GM18507 (cell line): ENCODE measurements at places on chromosomes 5 and 9.

GRCh38 chr9:3508521-3509291, 17.1 kb downstream of the RFX3 start:
- no peak for DNase-seq

GRCh38 chr5:78404682-78405293, 44.4 kb downstream of the SCAMP1 start:
- DNase-seq: no peak

- DNase-seq: no peak
These were observed 169.2 kb downstream of the NR3C1 start for GRCh38 chr5:143234162-143234842.

- DNase-seq: no peak
These were observed 84.6 kb downstream of the GAPVD1 start for GRCh38 chr9:125346080-125346732.

DNA sequence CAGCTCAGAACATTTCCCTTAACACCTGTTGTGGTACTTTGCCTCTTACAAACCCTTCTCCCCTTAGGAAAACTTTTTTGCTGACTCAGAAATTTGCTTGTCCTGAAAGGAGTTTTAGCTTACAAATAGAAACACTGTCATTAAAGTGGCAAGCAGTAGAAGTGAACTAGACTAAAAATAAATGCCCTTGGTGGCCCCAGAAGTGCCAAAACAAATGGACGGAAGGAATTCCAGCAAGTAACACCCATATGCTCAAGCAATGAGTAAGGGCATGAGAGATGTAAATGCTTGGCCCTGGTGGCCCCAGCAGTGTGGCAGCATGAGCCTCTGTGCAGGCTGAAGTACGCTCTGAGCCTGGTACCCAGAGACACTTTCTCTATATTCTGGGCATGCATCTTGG, 8.6 kb downstream of the VLDLR start:
- DNase-seq: no peak

DNA sequence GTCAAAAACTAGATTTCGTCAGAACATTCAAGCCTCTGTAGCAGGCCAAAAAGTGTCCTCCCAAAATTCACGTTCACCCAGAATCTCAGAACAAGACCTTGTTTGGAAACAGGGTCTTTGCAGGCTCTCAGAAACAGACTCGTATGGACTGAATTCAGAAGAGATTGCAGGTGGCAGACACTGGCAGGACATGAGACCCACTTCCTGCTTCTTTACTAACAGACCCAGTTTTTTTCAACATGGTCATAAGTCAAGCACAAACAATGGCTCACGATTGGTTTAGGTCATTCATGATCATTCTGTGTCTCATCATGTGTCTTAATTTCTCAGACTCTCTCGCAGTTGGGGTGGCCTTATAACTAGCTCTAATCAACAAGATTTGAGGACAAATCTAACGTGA, 5.4 kb upstream of the TENT4A start:
- no peak for DNase-seq

GRCh38 chr5:77155179-77155785, 55.2 kb upstream of the PDE8B start:
- DNase-seq: no peak

GRCh38 chr5:96893342-96893741, 17.0 kb downstream of the ERAP2 start:
- no peak for DNase-seq

DNA sequence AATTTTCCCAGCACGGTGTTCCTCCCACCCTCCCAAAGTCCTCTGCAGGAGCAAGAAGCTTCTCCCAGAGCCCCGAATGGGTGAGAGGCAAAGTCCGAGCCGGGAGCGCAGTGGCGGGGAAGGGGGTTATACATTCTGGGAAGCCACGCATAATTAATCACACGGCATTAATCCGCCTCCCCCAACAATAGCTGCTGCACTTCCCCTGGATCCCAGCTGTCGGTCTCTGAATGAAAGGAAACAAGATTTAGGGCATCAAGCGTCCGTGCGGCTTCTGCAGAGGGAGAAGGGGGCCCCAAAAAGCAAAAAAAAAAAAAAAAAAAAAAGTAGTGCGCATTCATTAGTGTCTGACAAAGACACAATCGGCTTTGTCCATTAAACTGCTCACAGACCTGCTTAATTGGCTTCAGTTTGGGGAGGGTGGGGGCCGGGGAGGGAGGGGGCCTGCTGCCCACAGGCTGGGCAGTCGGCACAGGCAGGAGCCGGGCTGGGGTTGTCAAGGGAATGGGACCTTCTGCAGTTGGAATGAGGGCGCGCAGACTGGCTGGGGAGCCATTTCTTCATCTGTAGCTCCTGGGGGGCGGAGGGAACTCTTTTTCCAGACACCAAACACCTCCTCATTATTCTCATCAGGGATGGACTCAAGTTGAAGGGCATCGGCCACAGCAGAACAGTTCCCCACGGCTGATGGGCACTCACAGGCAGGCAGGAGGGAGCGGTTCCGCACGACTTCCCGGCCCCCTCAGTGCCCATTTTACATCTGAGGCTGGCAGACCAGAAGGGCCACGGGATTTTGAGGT, 3.4 kb downstream of the NOTCH1 start:
- no peak for DNase-seq

DNA sequence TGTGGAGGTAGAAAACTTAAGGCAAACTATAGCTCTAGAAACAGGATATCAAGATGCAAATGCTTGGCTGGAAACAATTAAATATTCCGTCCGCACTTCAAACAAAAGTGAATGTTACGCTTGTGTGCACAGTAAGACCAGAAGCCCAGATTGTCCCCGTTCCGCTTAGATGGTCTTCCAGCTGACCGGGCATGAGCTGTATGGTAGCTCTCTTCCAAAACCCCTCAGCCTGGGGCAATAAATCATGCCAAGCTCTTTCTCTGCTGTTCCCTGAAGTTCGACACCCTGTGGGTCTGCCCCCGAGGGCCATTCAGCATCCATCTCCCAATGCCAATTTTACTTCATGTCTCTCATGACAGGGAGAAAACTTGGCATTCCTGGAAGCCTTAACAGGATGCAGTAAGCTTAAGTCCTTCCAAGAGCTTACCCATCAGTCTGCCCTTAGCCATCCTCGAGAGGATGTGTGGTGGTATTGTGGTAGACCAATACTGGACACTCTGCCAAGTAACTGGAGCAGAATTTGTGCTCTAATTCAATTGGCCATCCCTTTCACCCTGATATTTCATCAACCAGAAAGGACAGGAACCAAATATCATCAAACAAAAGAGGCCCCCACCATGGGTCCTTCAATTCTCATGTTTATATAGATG, 70.7 kb upstream of the RANBP6 start:
- DNase-seq: no peak

DNA sequence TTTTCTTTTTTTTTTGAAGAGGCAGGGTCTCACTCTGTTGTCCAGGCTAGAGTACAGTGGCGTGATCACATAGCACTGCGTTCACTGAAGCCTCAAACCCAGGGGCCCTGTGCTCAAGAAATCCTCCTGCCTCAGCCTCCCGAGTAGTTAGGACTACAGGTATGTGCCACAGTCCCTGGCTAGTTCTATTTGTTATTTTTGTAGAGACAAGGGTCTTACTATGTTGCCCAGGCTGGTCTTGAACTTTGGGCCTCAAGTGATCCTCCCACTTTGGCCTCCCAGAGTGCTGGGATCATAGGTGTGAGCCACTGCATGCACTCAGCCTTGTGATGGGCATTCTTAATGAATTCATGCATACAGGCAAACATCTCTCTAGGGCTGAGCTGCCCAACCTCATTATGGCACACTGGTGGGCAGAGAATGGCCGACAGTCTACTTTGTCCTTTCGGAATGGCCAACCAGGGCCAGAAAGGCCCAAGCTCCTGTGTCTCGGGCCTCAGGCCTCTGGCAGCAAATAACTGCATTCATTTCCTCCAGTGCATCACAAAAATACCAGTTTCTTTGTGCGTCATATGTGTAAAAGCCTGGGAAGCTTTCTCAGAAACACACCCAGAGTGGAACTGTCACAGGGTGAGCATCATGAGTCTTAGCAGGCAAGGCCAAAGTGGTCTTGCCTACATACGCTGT, 27.2 kb downstream of the ANXA6 start:
- DNase-seq: no peak

- DNase-seq: no peak
These were observed 238.2 kb downstream of the CD180 start for GRCh38 chr5:66958201-66958979.

GRCh38 chr9:118785456-118785855, 583.8 kb downstream of the BRINP1 start:
- no peak for DNase-seq

- no peak for DNase-seq
These were observed 57.5 kb upstream of the TLX3 start for GRCh38 chr5:171251519-171251918.

DNA sequence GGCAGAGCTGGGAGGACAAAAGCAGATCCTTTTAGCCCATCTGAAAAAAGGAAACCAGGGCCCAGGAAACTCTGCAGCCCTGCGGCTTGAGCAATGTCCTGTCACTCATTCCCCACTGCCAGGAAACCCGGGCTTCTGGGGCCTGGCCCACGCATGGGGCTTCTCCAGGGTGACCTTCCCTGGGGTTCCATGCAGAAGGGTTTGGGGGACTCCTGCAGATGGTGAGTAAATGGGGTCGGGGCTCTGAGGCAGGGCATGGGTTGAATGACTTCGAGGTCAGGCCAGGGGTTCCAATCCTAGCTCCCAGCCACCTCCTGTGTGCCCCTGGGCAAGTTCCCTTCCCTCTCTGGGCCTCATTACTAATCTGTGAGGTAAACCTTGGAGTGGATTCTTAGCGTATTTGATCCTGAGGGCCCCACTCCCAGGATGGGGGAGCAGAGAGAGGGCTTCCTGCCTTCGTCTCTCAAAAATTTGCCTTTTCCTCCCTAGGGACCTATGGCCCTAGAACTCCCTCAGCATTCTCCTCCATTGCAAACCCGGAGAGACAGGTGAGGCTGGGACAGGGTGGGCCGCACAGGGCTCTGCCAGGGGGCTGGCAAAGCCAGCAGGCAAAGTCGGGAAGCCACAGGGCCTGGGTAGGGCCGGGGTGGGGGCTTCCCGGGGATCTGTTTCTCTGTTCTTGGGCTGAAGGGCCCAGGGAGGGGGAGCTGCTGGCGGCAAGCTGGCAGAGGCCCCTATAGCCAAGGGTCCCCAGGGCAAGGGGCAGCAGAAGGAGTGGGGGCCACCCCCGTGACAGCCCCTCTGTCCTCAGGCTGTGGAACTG, 25.8 kb downstream of the ADGRD2 start:
- DNase-seq: no peak

- DNase-seq: no peak
These were observed 217.5 kb downstream of the CDK5RAP2 start for GRCh38 chr9:120362446-120362845.

GRCh38 chr9:129685220-129685932, 19.9 kb downstream of the PRRX2 start:
- no peak for DNase-seq

- no peak for DNase-seq
These were observed 132.7 kb downstream of the MAPKAP1 start for GRCh38 chr9:125574126-125574877.

- DNase-seq: no peak
These were observed 219.9 kb upstream of the NREP start for GRCh38 chr5:111976705-111977435.

- no peak for DNase-seq
These were observed 582.6 kb downstream of the PSAT1 start for GRCh38 chr9:78879324-78880100.

DNA sequence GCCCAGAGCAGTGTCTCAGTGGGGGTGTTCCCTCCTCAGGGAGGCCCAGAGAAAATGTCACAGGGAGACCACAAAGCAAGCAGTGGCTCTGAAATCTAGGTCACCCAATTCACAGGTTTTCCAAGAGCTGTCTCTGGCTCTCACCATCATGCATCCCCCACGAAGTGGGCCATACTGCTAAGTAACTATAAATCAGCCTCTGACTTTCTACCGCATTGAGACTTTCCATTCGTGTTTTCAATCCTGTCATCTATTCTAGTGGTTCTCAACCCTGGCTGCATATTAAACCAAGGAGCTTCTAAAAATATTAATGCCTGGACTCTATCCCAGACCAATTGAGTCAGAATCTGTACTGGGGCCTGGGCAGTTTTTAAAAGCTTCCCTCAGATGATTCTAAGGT, 2.0 kb upstream of the C1QTNF3 start:
- DNase-seq: no peak

GRCh38 chr9:91935805-91936514, 14.1 kb downstream of the ROR2 start:
- no peak for DNase-seq
